Tibial artery (tissue), 4 donors: ENCODE measurements at places on chromosomes 7 and 10.

DNA sequence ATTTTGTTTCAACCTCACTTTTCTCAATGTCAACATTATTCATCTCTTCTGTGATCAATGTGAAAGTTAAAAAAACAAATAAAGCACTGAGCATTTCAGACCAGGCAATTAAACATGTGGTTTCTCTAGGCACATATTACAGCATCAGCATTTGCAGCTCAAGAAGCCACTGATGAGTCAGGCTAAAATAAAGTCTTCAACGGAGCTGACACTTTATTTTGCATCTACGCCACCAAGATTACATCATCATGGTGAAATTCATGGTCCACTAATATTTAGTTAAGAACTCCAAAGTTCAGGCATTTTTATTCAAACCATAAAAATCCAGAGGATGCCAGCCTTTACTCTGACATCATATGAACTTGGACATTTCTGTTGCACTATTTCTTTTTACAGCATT lies 33.0 kb downstream of the MAGI2 start:
- DNase-seq: no peak

GRCh38 chr10:132924046-132924952 lies 18.1 kb downstream of the CFAP46 start:
- no peak for DNase-seq

- DNase-seq: no peak
Measured at GRCh38 chr10:56782503-56782902, 421.4 kb upstream of the ZWINT start.

DNA sequence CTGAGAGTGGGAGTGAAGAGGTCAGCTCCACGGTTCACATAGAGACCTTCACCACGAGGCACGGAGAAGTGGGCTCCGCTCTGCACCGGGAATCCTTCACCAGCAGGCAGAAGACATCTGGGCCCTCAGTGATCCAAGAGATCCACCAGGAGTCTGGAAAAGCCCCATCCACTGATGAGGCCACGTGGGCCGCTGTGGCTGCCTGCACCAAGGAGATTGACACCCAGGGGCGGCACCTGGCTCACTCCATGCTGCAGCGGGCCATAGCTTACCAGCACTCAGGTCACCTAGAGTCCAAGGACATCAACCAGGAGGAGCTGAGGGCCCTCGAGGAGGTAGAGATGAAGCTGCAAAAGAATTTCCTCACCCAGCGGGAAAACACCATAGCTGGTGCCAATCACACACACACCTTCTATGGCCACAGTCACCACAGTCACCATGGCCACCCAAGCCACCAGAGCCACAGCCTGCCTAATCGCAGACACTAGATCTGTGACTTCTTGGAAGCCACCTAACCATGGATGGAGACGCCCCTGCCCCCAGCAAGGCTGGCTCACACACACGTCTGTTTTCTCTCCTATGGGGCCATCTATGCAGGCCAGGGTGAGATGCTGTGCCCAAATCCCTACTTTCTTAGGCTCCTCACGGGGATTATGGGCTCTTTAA lies 694 bp downstream of the C10orf62 start:
- no peak for DNase-seq

DNA sequence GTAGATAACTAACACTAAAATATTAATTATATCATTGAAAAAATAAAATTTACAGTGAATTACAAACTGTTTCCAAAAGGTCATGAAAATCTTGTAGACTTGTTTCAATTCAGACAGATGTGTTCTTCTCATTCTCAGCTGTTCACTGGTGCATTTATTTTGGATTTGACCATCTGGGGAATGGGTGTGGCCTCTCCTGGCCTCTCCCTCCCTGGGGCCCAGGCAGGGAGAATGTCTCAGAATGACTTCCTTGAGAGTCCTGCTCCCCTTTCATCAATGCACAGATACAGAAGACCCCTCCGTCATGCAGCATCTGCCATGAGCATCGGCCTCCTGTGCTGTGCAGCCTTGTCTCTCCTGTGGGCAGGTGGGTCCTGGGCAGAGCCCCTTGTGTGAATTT lies 192.8 kb upstream of the PRSS58 start:
- no peak for DNase-seq

DNA sequence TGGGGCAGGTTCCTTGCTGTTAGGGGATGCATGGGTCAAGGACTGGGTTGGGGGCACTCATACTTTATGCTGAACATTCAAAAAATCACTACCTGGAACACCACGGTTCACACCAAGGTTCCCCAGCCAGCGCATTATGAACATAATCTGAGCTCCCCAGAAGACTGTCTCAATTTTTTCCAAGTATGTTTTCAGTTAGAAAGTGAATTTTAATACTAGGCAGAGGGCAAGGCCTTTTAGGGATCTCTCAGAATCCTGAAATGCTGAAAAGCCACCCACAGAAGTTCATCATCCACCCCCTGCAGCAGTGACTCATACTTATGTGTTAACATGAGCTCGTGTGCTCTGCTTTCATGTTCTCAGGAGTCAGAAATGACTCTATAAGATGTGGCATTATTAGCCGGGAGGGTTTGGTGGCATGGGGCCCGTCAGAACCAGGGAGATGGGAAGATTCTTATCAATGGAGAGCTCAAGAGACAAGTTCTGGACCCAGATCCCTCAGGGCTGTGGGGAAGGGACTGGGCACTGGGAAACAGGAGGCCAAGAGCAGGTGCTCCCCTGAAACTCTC lies 185.2 kb upstream of the ITGB1 start:
- no peak for DNase-seq

DNA sequence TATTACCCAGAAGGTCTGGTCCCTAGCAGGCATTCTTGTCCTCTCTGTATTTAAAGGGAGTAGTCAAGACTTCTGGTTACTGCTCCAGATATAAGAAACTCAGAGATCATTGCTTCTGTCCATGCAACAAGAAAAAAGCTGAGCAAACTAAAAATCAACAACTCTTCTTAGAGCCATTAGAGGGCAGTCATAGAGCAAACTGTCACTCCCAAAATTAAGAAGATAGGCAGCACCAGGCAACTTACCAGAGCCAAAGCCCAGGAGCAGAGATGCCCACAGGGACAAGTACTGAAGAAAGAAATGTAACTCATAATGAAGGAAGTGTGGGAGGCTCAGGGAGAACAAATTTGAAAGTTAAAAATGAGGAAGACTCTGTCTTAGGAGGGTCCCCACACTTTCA lies 472.9 kb upstream of the COBL start:
- no peak for DNase-seq

DNA sequence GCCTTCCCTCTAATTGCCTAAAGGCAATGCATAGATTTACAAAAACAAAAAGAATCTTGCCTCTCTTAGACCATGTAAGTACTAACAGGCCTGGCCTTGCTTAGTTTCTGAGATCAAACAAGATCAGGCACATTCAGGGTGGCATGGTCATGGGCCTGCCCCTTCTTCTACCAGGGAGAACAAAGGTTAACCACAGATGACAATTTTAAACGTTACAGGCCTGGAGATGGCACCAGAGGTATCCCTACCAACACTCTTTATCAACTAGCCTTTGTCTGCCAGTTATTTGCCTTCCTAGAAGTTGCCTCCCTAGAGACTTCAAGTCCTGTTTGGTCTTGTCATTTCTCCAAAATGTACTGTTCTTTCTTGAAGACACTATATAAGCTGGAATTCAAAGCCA lies 252.6 kb downstream of the DOCK4 start:
- DNase-seq: no peak

DNA sequence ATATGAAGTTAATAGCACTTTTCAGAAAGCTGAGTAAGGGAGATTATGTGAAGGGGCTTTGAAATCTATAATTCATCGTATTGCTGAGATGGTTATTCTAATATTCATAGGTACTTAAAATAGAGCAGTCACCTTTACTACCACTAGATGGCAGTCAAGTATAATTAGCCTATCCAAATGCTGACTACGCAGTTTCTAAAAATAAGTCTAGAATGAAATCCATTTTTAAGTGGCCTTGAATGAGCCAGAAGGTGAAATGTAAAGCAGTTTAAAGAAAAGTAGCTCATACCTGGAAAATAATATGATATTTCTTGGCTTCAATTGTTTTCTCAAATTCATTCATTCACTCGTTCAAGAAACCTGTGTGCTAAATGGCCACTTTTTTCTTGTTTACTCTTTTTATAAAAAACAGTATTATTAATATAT lies 1277.1 kb downstream of the GATA3 start:
- DNase-seq: no peak

DNA sequence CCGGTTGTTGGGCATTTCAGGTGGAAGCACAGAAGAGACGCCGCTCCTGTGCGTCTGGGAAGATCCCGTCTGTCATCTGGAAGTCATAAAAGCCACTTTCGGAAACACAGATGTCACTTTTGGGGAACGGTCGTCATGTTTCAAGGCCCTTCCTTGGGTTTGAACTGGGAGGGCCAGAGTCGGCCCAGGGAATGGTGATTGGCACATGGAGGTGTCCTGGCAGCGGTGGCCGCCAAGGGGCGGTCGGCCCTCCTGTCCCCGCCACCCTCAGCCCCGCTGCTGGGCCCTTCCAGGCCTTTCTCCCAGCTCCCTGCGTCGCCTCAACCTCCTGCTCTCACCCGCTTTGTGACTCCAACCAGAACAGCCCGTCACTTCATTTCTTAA lies 115.2 kb upstream of the SFMBT2 start:
- no peak for DNase-seq

DNA sequence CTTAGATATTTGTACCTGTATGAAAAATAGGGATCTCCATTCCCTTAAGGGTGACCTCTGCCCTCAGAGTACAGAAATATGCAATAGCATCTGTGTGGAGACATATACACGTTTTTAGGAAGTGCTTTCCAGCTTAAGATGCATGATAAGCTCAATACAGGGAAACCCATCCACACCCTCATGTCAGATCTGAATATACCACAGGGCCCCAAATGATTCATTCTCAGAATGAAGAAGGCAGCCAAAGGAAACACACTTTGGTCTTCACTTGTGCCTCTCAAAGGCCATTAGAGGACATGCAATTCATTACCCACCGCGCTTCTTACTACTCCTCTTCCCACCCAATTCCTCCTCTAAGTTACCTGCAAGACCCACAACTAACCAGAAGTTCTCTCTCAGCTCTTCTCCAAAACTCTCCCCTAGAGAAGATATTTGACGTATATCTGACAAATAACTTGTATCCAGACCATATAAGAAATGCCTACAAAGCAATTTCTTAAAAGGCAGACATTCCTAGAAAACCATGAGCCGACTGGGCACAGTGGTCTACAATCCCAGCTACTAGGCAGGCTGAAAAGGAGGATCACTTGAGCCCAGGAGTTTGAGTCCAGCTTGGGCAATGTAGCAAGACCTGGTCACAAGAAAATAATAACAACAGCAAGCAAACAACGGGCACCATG lies 103.0 kb downstream of the OAT start:
- DNase-seq: no peak

GRCh38 chr10:5305374-5305773 lies 59.4 kb upstream of the UCN3 start:
- DNase-seq: no peak

DNA sequence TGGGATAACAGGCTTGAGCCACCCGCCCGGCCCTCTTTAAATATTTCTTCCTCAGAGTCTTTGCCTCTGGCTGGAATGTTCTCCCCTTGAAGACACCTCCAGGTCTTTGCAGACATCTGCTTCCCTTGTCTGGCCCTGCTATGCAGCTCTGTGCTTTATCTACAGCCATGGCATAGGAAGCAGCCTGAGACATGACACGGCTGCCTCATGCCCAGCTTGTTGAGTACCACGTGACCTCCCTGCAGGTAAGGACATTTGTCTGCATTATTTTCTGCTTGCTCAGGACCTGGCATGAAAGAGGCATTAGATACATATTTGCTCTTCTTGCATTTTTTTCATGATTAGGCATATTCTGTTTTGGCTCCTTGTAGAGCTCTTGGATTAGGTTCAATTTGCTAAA lies 113.8 kb upstream of the KLF6 start:
- DNase-seq: no peak

GRCh38 chr10:100006243-100006886 lies 3.4 kb downstream of the DNMBP start:
- no peak for DNase-seq

DNA sequence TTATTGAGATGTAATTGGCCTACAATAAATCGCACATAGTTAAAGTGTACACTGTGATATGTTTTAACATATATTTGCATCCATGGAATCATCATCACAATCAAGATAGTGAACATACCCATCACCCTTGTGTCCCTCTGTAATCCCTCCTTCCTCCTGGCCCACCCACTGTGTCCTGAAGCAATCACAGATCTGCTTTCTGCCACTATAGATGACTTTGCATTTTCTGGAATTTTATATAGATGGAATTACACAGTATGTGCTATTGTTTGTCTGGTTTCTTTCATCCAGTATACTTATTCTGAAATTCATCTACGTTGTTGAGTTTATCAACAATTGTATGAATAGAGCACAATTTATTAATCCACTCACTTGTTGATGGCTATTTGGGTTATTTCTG lies 181.3 kb downstream of the SNX10 start:
- no peak for DNase-seq

DNA sequence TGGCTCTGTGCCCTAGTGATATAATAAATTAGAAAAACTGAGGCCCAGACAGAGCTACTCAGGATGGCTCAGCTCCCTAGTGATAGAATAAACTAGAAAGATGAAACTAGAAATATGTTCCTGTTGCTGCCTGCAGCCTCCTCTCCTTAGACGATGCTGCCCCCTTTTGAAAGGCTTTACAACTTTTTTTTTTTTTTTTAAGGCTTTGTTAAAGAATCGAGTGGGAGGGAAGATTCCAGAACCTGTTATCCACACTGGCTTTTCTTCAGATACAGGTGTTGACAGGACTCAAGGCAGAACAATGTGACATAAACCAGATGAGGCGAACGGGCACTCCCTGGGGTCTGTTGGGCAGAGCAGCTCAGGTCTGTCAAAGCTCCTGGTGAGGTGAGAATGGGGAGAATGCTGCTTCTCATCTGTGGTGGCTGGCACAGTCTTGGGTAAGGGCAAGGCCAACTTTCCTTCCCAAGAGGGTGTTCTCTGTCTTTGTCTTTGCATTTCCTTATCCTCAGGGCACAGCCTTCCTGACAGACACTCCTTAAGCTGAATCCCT lies 175.1 kb downstream of the COBL start:
- DNase-seq: no peak

GRCh38 chr10:46014683-46015405 lies 15.6 kb downstream of the NCOA4 start:
- DNase-seq: no peak

DNA sequence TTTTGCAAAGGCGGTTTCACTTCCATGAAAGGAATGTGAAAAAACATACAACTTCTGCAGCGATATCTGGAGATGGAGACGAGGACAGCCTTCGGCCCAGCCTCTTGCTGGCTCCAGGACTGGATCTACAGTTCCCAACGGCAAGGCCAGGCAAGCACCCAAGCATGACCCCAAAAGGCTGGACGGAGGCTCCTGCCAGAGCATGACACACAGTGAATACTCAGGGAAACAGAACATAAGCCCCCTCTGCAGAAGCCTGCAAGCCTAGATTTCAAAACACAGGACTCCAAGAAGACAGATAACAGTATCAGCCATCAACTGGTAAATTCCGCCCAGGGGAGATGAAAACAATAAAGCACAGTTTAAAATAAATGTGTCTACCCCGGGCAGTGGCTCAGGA lies 3.3 kb upstream of the LRRC27 start:
- peak; percentile 34 for DNase-seq

DNA sequence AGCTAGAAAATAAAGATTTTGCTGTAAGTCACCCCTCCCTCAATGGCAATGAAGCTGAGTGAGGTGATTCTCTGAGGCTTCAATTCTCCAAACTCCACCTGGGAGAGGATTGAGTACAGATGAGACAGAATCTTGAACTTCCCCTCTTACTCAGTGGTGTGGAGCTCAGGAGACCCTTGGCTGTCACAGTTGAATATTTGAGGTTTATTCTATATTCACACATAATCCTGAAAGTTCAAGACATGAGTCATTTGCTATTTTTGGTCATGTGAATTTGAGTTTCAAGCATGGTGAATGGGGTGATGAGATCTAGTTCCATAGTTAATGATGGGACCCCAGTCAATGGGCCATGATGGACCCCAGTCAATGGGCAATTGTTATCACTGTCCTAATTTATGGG lies 13.9 kb upstream of the TECTB start:
- DNase-seq: no peak
